ENCODE measurements at places on chromosomes 7 and 10.

GRCh38 chr10:50577681-50578350 is 45.9 kb downstream of the SGMS1 start:
- DNase-seq, result no peak

- no peak for DNase-seq
Observed at GRCh38 chr10:101151395-101151794, 20.3 kb downstream of the TLX1 start.

DNA sequence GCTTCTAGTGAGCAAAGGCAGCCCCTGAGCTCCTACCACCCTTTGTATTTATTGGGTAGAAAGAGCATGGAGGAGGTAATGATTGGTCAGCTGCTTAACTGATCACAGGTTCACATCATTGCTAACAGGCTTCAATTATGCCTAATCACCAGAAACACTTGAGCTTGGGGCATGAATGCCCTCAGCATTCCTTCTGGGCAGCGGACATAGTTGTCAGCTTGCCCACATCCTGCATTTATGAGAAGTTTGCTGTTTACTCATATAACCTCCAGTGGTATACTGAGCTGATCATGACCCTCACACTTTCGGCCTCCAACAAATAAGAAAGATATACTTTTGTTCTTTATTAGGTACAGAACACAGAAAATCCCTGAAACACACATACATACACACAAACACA is 140.3 kb upstream of the ODAD2 start:
- DNase-seq, result no peak

DNA sequence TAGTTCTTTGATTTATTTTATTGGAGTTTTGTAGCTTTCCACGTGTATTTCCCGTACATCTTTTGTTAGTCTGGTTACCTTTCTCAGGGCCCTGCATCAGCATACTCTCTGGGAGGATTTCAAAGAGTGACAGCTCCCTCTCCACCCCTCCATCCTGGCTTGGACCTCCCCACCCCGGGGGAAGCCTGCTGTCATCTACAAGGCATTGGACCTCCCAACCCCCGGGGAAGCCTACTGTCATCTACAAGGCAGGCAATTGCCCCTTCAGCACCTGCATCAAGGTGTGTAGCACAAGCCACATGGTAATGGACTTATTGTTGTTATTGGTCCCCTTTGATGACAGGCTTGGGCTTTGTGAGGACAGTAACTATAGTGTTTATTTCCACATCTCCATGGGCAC is 390.1 kb downstream of the TCERG1L start:
- no peak for DNase-seq

- no peak for DNase-seq
Observed at GRCh38 chr10:129880191-129880870, 83.7 kb downstream of the EBF3 start.

DNA sequence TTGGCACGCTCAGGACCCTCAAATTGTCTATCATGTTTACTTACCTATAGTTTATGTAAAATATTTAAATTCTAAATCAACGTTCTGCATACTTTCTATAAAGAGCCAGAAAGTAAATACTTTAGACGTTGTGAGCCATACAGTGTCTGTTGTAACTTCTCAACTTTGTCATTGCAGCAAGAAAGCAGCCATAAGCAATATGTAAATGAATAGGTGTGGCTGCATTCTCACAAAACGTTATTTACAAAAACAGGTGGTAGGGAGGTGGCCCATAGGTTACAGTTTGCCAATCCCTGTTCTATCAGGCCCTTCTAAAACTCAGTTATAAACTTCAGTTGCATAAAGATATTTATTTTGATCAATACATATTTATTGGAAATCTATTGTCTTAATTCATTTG is 12.1 kb upstream of the NPY start:
- DNase-seq, result no peak

DNA sequence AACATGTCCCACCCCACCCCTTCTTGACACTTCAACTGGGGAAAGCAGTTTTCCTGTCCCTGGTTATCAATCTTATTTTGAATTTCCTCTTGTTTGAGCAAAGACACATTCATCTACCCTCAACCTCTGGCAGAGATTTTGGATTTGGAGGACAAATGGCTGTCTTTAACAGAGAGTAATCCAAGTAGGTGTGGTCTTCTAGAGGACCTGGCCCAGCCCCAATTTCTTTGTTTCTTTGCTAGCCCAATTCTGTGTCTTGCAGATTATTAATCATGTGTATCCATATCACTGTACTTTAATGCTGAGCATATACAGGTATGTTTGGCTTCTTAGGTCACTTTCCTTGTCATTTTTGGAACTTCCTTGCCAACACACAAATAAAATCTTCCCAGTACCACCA is 58.8 kb upstream of the ADCY1 start:
- DNase-seq, result no peak

GRCh38 chr10:73414230-73414945 is 530 bp upstream of the ANXA7 start:
- DNase-seq, result no peak
